ENCODE measurements at places on chromosomes 5 and 9.

DNA sequence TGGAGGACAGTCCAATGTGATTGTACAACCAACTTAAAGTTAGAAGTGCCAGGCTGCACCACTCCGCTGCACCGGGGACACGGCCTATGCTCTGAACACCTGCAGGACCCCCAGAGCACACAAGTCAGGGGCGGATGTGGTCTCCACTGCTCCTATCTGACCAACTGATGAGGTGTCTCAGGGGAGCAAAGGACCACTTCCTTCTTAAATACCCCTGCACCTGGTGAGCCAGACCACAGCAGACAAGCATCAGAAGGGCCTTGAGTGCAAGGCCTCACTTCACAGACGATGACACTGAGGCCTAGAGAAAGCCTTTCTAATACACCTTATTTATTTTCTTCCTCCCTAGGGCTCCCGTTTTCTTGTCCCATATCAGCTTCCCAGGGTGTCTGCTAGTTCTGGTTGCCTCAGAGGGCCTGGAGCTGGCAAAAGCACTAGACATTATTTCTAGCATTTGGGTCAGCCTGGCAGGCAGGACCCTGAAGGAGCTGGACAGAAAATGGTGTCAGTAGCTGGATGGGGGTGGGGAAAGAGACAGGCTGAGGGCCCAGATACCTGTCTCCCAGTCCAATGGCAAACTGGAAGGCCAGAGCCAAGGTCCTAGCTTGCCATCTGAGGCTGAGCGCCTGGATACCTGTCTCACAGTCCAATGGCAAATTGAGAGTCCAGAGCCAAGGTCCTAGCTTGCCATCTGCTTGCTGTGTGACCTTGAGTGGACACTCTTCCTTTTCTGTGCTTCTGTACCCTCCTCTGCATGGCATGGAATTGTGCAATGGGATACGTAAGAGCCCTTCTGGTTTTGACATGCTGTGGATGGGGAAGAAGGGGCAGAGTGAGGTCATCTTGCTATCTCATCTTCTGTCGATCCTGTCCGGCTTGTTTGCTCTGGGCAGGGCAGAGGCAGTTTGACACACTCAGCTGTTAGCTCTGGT, 9.0 kb downstream of the CCDC69 start:
- no peak for DNase-seq

- DNase-seq = no peak
Measured at GRCh38 chr5:14880688-14881087, 9.1 kb upstream of the ANKH start.

GRCh38 chr9:114149765-114150340, 5.5 kb upstream of the COL27A1 start:
- no peak for DNase-seq

DNA sequence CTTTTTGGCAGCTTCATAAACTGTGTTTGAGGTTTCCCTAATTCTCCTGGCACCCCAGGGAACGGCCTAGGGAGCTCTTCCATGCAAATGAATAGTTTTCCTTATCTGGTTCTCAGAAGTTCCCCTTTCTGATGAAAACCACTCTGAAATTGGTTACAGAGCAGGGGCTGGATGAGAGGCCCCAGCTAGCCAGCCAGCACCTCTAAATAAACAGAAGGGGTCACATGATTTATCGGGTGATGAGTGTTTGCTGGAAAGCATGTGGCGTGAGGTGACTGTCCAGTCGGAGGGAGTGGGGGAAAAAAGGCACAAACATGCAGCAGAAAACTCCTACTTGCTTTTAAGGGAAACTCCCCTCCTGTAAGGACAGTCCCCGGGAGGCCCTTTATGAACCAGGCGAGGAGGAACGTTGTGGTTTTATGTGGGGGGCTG, 261.2 kb upstream of the ANKRD55 start:
- no peak for DNase-seq

DNA sequence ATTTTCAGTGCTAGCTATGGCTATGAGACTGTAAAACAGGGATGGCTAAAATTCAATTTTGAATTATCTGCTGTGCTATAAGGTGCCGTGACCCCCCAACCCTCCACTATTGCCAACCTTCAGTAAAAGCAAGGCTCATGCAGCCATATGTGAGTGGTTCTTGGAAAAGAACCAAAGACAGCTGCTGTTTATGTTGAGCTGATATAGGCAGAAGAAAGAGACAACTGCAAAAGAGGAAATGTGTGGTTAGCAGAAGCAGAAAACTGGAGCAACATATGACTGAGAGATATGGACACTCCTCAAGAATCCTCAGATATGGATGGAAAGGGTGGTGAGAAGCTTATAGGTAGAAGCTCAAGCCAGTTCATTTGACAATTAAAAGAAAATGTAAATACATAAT, 200.3 kb downstream of the TLE1 start:
- DNase-seq = no peak

GRCh38 chr9:129930743-129931142, 95.5 kb downstream of the USP20 start:
- no peak for DNase-seq

DNA sequence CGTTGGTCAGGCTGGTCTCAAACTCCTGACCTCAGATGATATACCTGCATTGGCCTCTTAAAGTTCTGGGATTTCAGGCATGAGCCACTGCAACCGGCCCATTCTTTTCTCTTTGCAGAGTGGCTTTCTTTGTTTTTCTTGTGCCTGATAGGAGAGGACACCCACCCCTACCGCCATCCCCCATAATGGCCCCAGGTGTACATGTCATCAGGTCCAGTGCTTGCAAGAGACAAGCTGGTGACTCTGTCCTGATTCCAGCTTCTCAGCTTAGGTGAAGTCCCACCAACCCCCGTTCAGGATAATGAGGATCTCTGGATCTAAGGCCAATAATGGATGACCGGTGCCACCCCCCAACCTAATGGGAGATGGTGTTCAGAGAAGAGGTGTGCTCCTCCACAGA, 2.3 kb upstream of the AIF1L start:
- no peak for DNase-seq

DNA sequence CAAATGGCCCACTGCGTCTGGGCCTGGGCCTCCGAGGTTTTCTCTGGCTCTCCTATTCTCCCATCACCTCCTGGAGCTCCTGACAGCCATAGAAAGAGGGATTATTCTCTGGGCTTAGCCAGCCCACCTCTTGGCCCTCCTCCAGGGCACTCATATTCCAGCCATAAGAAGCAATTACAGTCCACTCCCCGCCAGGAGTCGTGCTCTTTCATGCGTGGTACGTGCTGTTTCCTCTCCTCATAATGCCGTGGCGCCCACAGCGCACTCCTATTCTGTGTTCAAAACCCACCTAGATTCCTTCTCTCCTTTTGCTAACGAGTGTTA, 240.8 kb upstream of the ZNF462 start:
- DNase-seq = no peak

GRCh38 chr5:159337016-159337955, 7.0 kb upstream of the IL12B start:
- DNase-seq = no peak

GRCh38 chr9:120368799-120369198, 211.2 kb downstream of the CDK5RAP2 start:
- no peak for DNase-seq

DNA sequence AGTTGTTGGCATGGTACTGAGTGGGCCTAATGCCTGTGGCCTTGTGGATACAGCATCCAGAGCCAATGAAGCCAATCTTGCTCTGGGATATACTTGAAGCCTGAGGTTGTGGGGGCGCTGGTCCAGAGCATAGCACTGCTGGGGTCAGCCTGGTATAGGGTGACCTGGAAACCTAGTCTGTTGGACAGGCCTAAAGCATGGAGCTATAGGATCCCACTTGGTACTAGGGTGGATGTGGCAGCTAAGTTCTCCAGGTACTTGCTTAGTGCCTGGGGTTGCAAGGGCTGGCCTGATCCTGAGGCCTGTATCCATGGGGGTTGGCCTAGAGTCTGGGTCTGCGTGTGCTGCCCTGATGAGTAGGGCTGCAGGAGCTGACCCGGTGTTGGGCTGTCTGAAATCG, 1168.2 kb upstream of the C9orf72 start:
- DNase-seq = no peak

DNA sequence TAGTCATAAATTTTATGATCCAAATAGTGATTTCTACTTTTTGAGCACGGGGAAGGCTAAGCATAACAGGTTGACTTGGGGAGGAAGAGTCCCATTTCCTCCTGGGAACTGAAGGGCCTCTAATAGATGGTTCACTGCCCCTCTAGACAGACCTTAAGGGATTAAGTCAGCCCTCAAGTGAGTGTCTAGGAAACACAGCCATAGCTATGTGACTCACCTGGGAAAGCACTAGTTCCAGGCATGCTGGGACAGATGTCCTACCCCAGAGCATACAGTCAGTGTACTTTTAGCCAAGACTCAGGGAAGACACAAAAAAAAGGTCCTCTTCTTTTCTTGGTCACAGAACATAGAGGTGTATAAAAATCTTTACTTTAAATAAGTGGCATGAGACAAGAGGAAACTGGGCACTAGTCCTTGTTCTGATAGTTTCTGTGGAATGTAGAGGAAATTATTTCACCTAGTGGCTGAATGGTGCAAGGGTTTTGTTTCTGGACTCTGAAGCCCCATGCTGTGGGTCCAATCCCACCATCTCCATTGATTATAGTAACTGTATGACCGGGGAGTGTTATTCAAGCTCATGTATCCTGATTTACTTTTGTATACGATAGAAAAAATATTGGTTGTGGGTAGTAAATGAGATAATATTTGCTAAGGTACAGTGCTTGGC, 86.0 kb downstream of the NREP start:
- DNase-seq = no peak

- DNase-seq = no peak
Measured at GRCh38 chr5:99724732-99725290, 796.0 kb upstream of the CHD1 start.

GRCh38 chr5:149304195-149305078, 32.8 kb downstream of the AFAP1L1 start:
- no peak for DNase-seq

- DNase-seq = no peak
Measured at GRCh38 chr5:38051711-38052511, 206.4 kb upstream of the EGFLAM start.
